ENCODE measurements at places on chromosomes 16 and 17.

DNA sequence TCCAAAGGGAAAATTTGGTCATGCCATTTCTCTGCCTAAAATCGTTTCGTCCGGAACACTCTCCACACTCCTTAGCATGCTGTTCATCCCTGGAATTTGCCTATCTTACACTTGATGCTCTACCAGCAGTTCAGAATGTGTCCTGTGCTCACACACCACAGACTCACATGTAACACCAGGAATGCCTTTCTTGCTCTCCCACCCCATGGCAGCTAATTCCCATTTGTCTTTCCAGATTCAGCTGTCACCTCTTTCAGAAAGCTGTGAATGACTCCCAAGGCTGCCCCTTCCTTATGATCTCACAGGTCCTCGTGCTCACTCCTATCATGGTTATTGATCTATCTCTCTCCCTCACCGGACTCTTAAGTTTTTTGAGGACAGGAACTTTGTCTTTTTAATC, 38.1 kb downstream of the HYDIN start:
- no peak for DNase-seq

GRCh38 chr17:51941272-51941671, 217.2 kb downstream of the CA10 start:
- no peak for DNase-seq

- DNase-seq: no peak
Observed at GRCh38 chr17:5533486-5534315, 47.3 kb downstream of the MIS12 start.

- no peak for DNase-seq
Observed at GRCh38 chr17:4318596-4318995, 47.9 kb downstream of the UBE2G1 start.

GRCh38 chr16:79856581-79856980, 256.0 kb upstream of the MAF start:
- no peak for DNase-seq

GRCh38 chr17:70525961-70526360, 356.6 kb downstream of the KCNJ2 start:
- no peak for DNase-seq

GRCh38 chr17:77606146-77606864, 352.2 kb upstream of the TNRC6C start:
- DNase-seq: no peak

- DNase-seq: no peak
Observed at GRCh38 chr16:5616841-5617240, 519.2 kb upstream of the EEF2KMT start.

DNA sequence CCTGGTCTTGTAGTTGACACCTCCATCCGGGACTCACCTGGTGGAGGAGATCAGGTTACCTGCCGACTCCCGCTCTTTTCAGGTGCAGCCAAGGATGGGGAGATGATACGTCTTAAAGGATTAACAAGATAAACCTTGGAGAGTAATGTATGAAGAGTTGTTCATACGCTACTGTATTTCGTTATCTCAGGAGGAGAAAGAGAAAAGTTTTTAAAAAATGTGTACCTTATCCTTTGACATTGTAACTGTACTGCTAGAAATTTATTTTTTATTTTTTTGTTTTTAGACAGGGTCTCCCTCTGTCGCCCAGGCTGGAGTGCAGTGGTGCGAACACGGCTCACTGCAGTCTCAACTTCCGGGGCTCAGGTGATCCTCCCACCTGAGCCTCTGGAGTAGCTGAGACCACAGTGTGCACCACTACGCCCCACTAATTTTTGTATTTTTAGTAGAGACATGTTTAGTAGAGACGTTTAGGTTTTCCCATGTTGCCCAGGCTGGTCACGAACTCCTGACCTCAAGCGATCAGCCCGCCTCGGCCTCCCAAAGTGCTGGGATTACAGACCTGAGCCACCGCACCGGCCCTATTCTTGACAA, 764 bp upstream of the SMURF2 start:
- no peak for DNase-seq

DNA sequence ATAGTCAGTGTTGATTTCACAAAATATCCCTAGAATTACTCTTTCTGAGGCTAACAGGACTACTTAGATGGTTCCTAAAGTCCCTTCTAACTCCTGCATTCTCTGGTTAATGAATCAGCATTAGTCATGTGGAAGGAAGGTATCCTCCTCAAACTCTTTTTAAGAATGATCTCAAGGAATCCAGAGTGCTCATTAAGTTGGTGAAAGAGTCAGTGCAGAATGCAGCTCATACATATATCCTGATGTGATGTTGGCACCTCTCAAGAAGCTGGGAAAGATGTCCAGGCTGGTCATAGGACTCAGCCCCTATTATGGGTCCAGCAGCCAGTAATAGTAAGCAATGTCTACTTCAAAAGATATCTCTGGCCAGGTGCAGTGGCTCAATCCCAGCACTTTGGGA, 65.5 kb downstream of the PIGL start:
- no peak for DNase-seq

DNA sequence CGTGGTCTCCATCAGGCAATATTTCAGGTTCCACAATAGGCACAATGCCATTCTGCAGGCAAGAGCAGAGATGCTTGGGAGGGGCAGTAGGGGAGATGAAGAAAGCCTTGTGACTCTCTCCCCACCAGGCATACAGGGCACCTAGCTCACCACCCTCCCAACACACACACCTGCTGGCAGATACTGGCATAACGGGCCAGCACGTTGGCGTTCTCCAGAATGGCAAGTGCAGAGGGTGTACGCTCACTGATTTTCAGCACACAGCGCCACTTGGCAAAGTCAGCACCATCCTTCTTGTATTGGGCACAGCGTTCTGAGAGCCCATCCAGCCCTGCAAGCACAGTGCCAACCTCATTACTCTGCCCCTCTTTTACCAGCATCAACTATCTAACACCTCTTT, 2.2 kb downstream of the ALDOC start:
- DNase-seq: no peak

DNA sequence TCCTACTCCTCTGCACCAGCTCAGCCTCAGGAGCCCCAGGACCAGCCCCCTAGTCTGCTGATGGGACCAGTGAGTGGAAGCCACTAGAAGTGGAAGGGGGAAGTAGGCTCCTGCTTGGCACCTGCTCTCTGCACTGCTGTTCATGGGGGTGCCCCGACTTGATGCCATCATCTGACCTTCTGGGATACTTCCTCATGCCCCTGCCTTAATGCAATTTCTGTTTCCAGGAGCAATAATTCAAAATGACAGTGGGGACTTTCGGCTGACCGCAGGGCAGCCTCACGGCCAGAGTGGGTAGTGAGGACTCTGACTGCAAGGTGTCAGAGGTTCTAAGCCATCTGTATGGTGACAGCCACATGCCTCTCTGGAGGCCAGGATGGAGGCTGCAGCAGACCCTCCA, 196.4 kb upstream of the WSCD1 start:
- DNase-seq: no peak

DNA sequence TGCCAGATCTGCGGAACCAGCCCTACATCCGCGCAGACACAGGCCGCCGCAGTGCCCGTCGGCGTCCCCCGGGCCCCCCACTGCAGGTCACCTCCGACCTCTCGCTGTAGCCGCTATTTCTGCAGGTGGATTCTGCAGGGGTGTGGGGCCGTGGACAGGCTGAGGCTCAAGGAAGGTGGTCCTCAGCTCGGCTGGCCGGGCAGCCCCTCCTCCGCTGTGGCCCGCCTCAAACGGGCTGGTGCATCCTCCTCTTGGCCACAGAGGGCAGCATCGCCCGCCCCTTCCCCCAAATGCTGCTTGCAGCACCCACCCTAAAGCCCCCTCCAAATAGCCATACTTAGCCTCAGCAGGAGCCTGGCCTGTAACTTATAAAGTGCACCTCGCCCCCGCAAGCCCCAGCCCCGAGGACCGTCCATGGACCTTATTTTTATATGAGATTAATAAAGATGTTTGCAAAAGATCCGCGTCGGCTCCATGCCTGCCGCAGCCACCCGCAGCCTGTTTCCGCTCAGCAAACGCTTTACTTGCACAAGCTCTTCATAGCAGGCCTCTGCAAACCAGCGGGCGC, 14.9 kb downstream of the SPATA32 start:
- DNase-seq: no peak

GRCh38 chr17:17505610-17506171, 9.5 kb upstream of the RASD1 start:
- no peak for DNase-seq

DNA sequence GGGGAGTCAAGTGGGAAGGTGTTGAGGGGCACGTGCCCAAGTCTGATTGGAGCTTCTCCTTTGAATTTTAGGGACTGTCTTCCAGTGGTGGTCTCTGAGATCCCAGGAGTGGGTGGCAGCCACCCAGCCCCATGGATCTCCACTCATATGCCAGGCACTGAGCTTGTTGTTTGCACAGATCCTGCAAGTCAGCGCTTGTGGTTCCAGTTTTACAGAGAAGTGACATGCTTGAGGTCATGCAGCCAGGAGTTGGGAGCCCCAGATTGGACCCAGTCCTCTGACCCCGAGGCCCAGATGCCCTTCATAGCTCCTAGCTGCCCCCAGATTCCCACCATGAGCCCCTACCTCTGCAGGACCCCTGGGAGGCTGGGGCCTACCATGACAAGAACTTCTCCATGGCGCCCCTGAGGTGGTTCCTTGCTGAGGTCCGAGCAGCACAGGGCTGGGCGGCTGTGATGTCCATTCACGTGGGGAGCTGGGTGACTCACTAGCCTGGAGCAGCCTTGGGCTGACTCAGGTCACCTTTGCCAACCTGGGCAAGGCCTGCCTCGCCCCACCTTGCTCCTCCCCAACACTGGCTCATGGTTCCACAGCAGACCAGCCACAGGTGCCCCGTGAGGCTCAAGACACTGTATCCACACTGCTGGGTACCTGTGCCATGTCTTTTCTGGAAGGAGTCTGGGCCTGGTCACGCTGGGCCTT, 47.4 kb downstream of the RAI1 start:
- DNase-seq: no peak

GRCh38 chr17:40453881-40454612, 10.8 kb downstream of the IGFBP4 start:
- no peak for DNase-seq

GRCh38 chr17:73013816-73014663, 78.4 kb downstream of the SLC39A11 start:
- no peak for DNase-seq
